ENCODE measurements at places on chromosomes 2 and 18.

DNA sequence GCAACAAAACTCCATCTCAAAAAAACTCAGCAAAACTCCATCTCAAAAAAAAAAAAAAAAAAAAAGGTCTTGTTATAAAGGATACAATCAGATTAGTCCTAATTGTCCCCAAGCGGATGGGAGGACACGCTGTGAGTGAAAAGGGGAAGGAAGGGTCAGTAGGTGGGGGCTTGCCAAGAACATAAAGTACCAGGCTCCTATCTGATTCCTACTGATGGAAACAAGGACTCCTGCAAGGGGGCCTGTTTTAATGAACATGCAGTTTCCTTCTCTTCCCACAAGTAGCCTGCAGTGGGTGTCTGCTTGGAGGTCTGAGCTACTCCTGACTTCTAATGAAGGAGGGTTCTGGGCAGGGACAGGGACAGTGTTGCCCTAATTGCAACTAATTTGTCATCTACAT lies 7.9 kb downstream of the SCG2 start:
- no peak for DNase-seq

DNA sequence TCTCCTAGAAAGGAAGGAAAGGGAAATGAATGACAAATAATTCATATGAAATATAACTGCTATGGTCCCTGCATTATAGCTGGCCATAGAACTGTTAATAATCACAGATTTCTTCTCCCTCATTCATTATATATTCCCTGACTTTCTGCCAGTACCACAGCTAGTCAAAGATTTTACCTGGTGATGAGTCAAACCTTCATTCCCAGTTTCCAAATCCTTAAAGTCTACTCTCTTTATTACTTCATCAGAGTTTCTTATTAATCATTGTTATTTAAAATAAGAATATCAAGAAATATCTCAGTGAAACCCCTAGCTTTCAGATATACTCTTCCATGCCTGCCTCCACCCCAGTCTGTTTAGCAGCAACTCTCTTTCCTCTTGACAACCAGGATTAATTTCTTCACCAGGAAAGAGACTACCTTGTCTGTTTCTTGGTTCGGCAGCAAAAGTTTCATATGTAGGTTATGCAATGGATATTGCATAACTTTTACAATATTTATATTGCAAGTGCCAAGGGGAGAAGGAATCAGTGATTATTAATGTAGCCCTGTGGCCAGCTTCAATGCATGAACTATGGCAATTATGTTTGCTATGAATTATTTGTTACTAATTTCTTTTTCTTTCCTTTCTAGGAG lies 533.8 kb downstream of the FBXO15 start:
- DNase-seq = no peak

- no peak for DNase-seq
Observed at GRCh38 chr2:233824373-233824772, 30.0 kb downstream of the HJURP start.

DNA sequence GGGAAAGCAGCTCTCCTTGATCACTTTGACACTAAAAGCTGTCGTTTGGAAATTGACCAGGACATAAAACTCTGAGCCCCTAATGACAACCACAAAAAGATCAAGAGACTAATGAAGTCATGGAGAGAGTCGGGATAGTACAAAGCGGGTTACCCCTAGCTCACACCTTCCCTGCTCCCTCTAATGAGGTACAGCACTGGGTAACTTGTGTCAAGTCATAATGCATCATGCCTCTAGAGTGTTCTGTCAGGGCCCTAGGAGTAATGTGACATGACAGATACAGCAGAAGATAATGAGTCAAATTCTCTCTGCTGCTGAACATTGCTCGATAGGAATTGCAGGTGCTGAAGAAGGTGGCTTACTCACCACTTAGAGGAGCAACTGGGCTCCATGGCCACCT lies 130.7 kb downstream of the AQP4 start:
- no peak for DNase-seq

DNA sequence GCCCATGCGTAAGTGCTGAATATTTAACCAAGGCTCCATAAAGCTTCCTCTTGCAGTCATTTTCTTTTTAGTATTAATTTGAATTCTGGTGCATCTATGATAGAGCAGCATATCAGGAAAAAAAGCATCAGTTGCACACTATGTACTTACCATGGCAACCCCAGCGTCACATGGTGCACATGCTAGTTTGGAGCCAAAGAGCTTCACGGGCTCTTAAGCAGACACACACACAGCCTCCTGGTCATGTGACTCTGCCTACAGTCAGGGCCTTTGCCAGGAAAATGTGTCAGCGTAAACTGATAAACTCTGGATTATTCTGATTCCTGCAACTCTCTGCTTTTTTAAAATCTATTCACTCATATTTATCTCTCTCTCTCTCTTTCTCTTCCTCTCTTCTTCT lies 30.2 kb downstream of the NYAP2 start:
- DNase-seq = no peak

GRCh38 chr2:233832869-233833311 lies 21.4 kb downstream of the HJURP start:
- DNase-seq = peak; percentile 67

DNA sequence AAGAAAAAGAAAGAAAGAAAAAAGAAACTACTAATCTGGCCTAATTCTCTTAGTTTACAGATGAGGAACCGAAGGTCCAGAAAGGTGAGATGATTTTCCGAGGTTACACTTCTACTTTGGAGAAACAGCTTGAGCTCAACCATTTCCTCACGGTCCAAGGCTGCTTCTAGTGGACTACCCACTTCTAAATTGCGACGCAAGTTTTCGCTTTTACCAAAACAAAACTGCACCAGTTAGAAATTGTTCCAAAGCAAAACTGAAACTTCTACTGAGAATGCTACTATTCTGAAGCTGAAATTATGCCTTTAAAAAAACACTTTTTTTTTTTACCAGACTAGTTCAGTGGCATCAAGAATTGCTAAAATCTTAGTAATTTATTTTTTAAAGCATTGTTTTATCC lies 101.6 kb downstream of the INO80D start:
- no peak for DNase-seq

DNA sequence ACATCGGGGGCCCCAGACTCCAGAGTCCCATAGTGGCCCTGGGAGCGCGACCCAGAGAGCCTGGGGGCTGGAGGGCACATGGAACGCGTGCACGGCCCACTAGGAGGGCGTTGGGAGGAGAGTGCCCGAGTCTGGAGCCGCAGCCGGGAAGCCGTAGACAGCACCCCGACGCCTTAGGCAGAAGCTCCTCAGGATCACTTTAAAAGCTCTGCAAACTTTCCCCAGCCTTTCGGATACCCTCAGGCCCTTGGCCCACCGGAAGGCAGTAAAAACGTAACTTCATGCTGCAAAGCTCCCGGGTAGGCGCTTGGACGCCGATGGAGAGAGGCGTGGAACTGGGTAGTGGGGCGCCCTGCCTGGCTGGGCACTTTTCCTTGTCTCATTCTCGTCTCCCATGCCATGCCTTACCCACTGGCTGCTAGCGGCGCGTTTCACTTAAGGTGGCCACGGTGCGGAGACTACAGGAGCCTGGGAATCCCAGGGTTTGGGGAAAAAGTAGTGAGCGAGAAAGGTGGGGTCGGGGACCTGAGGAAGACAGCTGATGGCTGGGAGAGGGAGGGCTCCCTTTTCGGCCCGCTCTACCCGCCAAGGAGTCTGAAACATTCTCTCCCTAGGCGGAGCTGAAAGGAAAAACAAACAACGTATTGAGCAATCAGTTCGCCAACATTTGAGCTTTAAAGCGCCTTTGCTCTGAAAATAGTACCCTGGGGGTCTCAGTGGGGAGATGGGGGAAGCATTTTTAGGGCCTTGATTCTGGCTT lies 141.8 kb downstream of the MEIS1 start:
- peak; percentile 73 for DNase-seq

DNA sequence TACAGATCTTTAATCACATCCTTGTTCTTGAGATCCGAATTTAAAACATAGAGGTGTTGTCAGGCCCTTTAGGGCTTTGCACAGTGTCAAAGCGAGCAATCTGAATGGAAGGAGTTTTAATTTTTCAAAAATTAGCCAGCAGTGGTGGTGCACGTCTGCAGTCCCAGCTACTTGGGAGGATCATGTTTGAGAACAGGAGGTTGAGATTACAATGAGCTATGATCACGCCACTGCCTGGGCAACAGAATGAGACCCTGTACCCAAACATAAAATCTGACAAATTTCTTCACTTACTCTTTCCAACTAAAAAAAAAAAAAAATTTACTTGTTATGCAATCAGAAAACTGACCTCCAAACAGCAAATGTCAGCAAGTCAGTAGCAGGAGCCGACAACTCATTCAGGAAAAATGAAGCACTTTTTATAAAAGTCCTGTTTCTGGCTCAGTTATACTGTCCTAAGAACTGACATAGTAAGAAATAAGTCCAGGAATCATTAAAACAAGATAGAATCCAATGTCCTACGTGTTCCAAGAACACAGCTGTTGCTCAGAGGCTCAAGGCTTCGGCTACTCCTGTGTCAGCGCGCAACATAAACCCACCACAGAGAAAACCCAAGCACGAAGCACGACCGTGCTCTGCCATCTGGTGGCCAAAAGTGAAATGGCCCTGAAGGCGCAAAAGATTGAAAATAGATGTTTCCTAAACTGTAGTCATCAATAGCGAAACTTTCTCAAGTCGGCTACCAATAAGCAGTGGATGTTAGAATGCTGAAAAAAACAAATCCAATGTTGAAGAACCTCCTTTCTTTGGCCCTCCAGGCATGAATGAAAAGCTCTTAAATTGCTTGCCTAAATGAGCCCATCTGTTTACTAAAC lies 138.1 kb downstream of the INO80D start:
- peak; percentile 78 for DNase-seq

Data from coronary artery (tissue), 2 donors.